A673 (cell line): ENCODE measurements at places on chromosomes 2 and 18.

- no peaks in the 10 kb centered on the region for H3K36me3 ChIP-seq
- no peaks in the 10 kb centered on the region for H3K4me1 ChIP-seq
- H3K27me3 ChIP-seq: peaks cover 4% of the 10 kb centered on the region
- H3K27ac ChIP-seq: no peak overlapping the region
Observed at GRCh38 chr2:175834477-175834876, 167.6 kb downstream of the LNPK start.

GRCh38 chr2:8624855-8625398 lies 56.9 kb upstream of the ID2 start:
- DNase-seq: no peak
- no peaks in the 10 kb centered on the region for H3K36me3 ChIP-seq
- no peak overlapping the region for H3K27ac ChIP-seq
- no peak overlapping the region for H3K4me3 ChIP-seq

- no peak overlapping the region for H3K27ac ChIP-seq
- H3K36me3 ChIP-seq: no peaks in the 10 kb centered on the region
- no peak for DNase-seq
- H3K4me3 ChIP-seq: no peak overlapping the region
Observed at GRCh38 chr2:182228073-182228473, 198.8 kb downstream of the PDE1A start.

- peaks cover 16% of the 10 kb centered on the region for H3K4me1 ChIP-seq
- H3K27ac ChIP-seq: no peak overlapping the region
- no peaks in the 10 kb centered on the region for H3K36me3 ChIP-seq
- no peak overlapping the region for H3K4me3 ChIP-seq
- no peaks in the 10 kb centered on the region for H3K27me3 ChIP-seq
Observed at GRCh38 chr2:158984604-158985135, 16.2 kb downstream of the TANC1 start.

GRCh38 chr18:9827211-9827792 lies 58.5 kb upstream of the TXNDC2 start:
- H3K4me3 ChIP-seq: no peak overlapping the region
- peak overlapping the region; percentile 70 for H3K27ac ChIP-seq
- H3K27me3 ChIP-seq: no peaks in the 10 kb centered on the region
- peaks cover 32% of the 10 kb centered on the region for H3K4me1 ChIP-seq

- DNase-seq: peak; percentile 91
- H3K4me3 ChIP-seq: no peak overlapping the region
- H3K4me1 ChIP-seq: peaks cover 19% of the 10 kb centered on the region
- no peak overlapping the region for H3K27ac ChIP-seq
Observed at GRCh38 chr2:220104871-220105351, 477.5 kb downstream of the SLC4A3 start.

- H3K4me3 ChIP-seq: no peak overlapping the region
- no peaks in the 10 kb centered on the region for H3K36me3 ChIP-seq
- H3K4me1 ChIP-seq: no peaks in the 10 kb centered on the region
- DNase-seq: no peak
- no peaks in the 10 kb centered on the region for H3K27me3 ChIP-seq
Observed at GRCh38 chr2:233492078-233492477, 74.5 kb downstream of the USP40 start.
